ENCODE measurements at places on chromosomes 1 and 21.

- no peak for DNase-seq
Measured at GRCh38 chr1:221067721-221068120, 188.5 kb downstream of the HLX start.

GRCh38 chr1:19209439-19209989 is 552 bp downstream of the UBR4 start:
- no peak for DNase-seq

- DNase-seq = no peak
Measured at GRCh38 chr21:26115305-26115704, 55.3 kb downstream of the APP start.

DNA sequence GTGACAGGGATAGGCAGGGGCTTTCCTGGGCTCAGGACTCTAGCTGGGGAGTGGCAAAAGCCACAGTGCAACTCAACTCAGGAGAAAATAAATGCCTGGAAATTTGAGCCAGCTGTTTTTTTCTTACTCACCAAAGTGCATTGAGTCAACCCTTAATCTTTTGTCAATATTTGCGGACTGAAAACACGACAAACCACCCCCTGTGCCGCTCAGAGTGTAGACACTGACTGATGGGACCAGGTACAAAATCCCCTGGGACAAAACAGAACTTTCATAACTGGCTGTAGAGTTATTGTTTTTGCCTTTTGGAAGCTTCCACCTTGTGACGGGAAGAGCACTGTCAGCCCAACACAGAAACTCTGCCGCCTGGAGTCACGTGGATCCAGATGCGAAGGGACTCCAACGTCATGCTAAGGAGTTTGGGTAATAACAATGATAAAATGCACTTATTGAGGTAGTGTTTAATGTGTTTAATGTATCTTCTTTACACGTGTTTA is 164.6 kb downstream of the PLPP3 start:
- no peak for DNase-seq

GRCh38 chr1:98054786-98055185 is 134.0 kb upstream of the DPYD start:
- DNase-seq = no peak

DNA sequence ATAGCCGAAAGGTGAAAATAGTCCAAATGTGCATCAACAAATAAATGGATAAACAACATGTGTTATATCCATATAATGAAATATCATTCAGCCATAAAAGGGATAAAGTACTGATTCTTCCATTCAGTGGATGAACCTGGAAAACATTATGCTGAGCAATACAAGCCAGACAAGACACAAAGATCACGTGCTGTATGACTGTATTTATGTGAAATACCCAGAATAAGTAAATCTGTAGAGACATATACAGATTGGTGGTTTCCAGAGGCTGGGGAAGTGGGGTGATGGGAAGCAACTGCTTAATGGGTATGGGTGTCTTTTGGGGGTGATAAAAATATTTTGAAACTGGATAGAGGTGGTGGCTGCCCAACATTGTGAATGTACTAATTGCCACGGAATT is 13.3 kb upstream of the GSTM4 start:
- DNase-seq = no peak

- no peak for DNase-seq
Measured at GRCh38 chr1:94799206-94799605, 21.0 kb upstream of the SLC44A3 start.

DNA sequence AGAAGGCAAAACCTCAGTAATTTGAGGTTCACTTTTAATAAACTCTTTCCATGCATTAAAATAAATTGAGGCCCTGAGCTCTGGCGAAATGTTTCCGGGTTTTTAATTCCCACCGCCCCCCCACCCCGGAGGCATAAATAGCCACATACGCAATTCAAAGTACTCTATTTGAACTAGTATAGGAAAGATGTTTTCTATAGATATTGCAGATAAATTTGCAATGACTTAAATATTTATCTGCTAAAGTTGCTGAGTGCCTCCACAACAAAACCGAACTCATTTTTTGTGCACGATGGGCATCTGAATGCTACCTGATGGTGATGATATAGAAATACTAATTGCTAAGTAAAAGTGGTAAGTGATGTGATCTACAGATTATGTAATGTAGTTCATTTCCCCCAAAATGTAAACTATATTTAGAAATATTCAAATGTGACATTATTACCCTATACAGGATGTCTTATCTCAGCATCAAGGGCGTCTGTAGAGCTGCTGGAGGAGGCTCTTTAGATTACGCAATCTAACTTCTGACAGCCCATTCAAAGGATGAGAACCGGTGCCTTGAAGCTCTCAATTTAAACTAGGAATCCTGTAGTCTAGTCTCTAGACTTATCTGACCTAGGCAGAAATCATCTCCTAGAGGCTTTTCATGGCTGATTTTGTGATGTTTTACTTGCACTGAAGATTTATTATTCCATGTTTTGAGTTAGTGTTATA is 8.5 kb downstream of the IRF2BP2 start:
- DNase-seq = no peak

- DNase-seq = no peak
Measured at GRCh38 chr1:225737866-225738265, 39.8 kb upstream of the SRP9 start.

DNA sequence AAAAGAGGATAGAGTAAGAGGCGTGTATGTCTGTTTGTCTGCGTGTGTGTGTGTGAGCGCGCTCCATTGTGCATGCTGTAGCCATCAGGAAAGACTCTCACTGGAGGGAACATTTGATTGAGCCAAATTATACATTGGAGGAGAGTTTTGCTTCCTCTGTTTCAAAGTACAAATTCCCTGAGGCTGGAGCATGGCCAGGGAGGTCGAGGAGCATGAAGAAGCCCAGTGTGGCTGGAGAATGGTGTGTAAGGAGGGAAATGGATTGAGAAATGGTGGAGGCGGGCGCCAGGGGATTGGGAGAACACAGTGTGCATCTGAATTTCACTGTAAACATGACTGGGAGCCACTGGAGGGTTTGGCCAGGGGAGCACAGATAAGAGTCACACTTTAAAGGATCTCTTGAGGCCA is 22.1 kb upstream of the EFNA1 start:
- no peak for DNase-seq

- no peak for DNase-seq
Measured at GRCh38 chr1:175804561-175804960, 61.2 kb upstream of the TNR start.

- DNase-seq = no peak
Measured at GRCh38 chr1:198465201-198466144, 75.0 kb downstream of the ATP6V1G3 start.

GRCh38 chr1:219310181-219310728 is 136.6 kb downstream of the LYPLAL1 start:
- no peak for DNase-seq

- DNase-seq = no peak
Measured at GRCh38 chr1:117586747-117587498, 18.9 kb upstream of the TENT5C start.

- no peak for DNase-seq
Measured at GRCh38 chr21:44356636-44357035, 3.2 kb downstream of the TRPM2 start.

- DNase-seq = no peak
Measured at GRCh38 chr1:226639631-226640061, 91.1 kb downstream of the STUM start.

- no peak for DNase-seq
Measured at GRCh38 chr1:61956784-61957183, 214.5 kb downstream of the PATJ start.

GRCh38 chr1:44103270-44104131 is 15.1 kb upstream of the KLF17 start:
- DNase-seq = no peak

DNA sequence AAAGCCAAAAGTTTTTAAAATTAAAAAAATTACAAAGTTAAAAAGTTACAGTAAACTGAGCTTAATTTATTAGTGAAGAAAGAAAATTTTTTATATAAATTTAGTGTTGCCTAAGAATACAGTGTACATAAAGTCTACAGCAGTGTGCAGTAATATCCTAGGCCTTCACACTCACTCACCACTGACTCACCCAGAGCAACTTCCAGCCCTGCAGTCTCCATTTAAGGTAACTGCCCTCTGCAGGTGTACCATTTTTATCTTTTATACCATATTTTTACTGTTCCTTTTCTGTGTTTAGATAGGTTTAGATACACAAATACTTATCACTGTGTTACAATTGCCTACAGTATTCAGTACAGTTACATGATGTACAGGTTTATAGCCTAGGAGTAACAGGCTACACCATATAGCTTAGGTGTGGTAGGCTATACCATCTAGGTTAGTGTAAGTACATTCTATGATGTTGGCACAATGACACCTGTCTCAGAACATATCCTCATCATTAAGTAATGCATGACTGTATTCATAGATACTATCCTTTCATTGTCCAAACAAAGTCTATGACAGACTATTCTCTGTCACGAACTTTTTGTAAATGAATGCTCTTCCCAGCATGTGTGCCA is 78.6 kb upstream of the PBX1 start:
- no peak for DNase-seq

DNA sequence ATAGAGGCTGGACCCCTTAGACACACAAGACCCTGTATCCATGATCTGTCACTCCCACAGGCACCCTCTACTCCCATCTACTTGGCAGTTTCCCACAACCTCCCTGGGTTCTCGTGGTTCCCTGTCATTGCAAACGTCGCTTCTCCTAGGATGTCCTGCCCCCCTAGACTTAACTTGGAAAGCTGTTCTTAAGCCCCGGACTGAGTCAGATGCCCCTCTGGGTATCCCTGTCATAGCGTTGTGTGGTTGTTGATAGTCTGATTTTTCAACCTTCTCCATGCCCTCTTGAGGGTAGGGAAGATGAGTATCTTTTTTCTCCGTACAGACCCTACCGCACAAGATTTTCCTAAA is 11.8 kb downstream of the RCC1 start:
- DNase-seq = no peak

- no peak for DNase-seq
Measured at GRCh38 chr1:8560611-8561544, 243.0 kb downstream of the SLC45A1 start.

DNA sequence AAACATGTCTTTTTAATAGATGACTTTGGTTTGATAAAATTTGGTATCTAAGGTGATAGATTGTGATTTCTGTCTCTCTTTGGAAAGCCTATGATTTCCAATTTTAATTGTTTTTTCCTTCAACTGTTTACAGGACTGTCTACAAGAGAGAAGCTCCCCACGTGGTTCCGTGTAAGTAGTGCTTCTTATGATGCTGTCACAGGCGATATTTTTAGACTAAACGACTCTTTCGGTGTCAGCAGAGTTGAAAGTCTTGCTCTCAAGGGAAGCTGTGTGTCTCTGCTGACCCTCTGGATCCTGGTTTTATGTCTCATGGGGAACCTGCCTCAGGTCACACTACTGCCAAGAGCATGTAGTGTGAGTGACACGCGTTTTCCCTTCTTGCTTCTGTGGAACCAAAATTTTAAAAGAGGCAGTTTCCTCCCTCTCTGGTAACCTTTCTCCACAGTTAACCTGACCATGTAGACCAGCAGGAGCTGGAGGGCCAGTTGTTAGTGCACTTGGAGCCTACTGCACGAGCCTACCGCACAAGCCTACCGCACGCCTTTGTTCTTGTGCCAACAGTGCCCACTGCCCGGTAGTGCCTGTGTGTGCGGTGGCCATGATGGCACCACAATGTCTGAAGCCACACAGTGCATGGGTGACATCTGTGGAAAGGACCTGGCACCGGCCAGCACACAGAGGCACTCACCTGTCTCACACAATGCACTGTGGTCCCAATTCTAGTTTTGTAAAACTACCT is 91.9 kb downstream of the PCBP3 start:
- no peak for DNase-seq

DNA sequence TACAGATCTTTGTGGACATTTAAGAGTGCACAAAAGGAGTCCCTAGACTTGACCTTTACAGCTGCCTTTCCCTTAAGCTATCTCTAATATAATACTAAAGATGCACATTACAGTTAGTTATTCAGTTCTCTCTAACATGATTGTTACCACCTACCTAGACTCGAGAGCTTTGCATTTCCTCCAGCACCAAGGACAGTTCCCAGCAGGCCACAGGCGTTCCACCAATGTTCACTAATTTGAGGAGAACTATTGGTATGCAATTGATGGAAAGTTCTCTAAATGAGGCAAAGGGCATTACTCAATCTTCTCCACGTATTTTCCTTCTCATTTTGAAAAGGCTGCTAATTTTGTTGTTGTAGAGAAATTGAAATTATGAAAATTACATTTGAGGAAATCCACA is 5.4 kb upstream of the NTNG1 start:
- DNase-seq = no peak

DNA sequence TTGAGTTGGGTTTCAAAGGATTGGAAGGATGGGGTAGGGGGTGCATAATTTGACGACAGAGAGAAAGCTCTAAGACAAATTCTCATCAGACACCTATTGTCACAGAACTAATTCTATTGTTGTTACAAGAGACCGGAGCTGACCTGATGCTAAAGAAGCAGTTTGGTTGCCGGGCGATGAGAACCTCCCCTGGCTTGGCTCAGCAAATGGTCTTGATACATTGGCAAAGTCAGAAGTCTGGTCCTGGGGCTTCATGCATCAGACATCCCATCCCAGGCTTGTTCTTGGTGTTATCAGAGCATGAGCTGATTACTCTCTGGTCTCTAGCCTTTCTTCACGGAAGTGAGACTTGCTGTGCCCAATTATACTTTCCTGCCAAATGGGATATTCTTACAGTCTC is 15.4 kb downstream of the TRIM67 start:
- DNase-seq = no peak

- no peak for DNase-seq
Measured at GRCh38 chr21:45801129-45801964, 157.8 kb downstream of the PCBP3 start.

DNA sequence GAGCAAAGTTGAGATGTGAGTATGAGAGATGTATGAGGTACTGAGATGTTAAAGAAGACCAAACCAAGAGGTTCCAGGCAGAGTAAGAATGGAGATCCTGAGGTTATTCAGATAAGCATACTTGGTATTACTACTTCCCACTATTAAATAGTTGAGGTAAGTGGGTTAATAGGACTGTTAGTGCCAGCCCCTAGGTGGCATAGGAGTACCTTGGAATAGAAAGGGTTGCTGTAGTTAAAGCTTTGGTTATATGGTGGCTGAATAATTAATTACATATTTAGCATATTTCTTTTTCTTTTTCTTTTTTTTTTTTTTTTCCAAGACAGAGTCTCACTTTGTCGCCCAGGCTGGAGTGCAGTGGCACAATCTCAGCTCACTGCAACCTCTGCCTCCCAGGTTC is 397.9 kb upstream of the TMPRSS15 start:
- no peak for DNase-seq

GRCh38 chr21:15282665-15283064 is 217.9 kb upstream of the NRIP1 start:
- DNase-seq = no peak

- DNase-seq = no peak
Measured at GRCh38 chr1:178220094-178220493, 126.2 kb downstream of the RASAL2 start.

GRCh38 chr1:180470031-180470430 is 32.3 kb downstream of the ACBD6 start:
- DNase-seq = no peak

DNA sequence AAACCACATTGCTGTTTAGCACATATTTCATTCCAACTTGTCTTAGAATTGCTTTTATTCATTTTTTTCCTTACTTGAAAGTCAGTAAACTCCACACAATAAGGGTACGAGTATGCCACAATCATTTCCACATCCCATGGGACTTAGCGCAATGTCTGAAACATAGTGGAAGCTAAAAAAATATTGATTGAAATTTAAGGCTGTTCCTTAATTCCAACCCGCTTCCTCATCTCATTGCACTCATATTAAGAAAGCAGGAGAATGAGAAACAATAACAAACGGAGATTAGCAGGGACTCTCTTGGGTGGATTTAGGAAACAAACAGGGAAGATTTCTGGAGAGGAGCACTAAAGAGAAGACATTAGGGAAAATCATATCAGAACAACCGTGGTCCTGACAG is 39.3 kb upstream of the RGS4 start:
- DNase-seq = no peak
